Kasumi-1 (cell line): ENCODE measurements at places on chromosomes 1 and 21.
A peak's percentile ranks its signal among the peaks of the same experiment; 100 is the strongest.

GRCh38 chr1:29964718-29965533 is 728.6 kb downstream of the PTPRU start:
- no peak for DNase-seq

DNA sequence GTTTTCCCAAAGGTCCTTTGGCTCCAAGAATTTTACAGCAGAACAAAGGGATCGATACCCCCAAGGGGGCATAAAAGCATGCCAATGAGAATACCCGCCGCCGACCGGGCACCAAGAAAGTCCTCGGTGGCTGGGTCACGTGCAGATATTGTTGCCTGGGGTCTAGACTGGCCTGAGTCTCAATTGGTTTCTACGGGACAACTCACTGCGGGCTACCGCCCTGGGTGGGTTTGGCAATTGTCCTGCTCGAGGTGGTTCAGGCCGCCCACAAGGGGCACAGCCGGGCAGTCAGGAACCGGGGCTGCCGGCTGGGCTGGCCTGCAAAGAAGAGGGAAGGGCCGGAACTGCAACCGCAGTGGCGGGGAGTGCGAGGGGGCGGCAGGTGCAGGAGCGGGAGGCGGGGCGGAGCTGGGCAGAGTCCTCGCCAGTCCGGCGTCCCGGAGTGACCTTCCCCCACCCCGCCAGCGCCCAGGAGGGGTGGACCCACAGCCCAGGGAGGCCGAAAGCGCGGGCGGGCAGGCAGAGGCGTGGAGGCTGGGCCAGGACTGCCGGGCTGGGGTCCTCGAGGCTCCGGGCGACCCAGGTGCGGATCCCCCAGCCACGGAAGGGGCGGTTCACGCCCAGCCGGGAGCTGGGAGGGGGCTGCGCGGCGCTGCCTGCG is 926 bp upstream of the ATP1B1 start:
- DNase-seq: no peak

DNA sequence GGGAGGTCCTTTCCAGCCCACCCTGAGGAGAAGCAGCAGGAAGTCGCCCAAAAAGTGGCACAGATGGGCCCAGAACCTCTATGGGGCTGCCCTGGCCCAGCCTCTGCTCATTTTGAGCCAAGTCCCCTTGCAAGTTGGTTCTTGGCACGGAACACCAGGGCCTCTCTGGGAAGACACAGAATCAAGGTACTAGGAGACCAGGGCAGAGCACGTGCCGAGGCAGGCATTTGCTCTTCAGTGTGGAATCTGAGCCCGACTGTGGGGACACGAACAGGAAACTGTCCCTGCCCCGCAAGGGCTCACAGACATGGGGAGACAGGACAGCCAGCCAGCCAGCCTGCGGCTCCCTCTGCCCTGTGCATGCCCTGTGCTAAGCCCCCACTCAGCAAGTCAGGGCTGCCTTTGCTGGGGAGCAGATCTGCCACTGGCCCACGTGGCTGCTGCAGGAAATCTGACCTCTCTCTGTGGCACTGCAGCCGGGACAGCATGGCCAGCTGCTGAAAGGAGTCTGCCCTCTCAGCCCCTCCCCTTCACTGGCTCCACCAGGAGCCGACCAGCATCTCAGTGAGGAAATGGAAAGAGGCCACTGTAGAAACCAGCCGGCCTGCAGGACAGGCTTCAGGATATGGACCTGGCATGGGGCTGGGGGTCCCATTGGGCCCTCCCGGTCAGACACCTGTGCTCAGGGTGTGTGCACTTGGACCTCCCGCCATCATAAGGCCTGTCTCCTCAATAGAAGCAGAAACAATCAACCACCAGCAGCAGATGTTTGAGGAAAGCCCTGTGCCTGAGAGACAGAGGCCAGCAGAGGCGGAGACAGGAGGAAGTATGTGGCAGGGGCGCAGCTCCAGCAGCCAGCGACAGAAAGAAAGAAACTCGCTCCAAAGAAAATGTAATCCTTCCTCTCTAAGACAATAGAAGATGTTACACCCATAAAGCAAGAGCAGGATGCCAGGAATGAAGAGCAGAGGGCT is 3.7 kb downstream of the ARHGEF16 start:
- no peak for DNase-seq

GRCh38 chr1:24248859-24249258 is 61.8 kb upstream of the IFNLR1 start:
- DNase-seq: no peak

DNA sequence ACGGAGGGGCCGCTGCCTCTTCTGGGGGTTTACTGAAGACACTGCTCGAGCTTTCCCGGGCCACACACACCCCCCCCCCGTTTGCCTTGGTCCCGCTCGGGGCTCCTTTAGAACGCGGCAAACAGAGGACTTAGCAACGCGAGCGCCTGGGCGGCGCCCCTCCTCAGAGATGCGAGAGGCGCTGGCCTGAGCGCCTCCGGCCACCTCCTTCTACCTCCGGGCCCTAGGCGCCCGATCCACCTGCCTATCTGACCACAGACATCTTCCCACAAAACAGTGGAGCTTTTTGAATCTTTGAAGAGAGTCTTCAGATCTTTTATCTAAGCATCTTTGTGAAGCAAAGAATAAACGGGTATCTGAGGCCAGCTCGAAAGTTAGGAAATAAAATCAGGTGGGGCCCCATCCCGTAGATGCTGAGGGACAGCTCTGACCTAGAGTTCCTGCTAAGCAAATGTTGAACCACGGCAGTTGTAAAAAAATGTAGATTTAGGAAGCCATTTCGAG is 436 bp upstream of the TTLL7 start:
- peak; percentile 48 for DNase-seq

DNA sequence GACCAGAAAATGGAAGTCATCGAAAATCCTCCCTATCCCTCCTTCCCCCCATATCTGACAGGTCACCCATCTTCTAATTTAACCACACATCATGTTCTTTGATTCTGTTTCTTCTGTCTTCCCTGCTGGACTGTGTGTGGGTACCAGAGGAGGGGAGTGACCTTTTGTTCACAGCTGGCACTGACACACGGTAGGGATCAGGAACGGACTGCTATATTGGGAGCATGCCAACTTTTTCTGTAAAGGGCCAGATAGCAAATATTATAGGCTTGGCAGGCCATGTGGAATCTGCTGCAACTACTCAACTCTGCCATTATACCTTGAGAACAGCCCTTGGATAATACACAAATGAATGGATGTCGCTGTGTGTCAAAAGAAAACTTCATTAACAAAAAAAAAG is 7.5 kb upstream of the TOMM20 start:
- DNase-seq: no peak

DNA sequence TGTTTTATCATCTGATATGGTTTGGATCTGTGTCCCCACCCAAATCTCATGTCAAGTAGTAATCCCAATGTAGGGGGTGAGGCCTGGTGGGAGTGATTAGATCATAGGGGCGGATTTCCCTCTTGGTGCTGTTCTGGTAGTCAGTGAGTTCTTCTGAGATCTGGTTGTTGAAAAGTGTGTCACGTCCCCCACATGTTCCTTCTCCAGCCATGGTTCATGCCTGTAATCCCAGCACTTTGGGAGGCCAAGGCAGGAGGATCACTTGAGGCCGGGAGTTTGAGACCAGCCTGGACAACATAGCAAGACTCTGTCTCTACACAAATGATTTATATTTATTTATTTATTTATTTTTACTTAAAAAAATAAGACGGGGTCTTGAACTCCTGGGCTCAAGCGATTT is 30.8 kb upstream of the EDARADD start:
- DNase-seq: no peak

DNA sequence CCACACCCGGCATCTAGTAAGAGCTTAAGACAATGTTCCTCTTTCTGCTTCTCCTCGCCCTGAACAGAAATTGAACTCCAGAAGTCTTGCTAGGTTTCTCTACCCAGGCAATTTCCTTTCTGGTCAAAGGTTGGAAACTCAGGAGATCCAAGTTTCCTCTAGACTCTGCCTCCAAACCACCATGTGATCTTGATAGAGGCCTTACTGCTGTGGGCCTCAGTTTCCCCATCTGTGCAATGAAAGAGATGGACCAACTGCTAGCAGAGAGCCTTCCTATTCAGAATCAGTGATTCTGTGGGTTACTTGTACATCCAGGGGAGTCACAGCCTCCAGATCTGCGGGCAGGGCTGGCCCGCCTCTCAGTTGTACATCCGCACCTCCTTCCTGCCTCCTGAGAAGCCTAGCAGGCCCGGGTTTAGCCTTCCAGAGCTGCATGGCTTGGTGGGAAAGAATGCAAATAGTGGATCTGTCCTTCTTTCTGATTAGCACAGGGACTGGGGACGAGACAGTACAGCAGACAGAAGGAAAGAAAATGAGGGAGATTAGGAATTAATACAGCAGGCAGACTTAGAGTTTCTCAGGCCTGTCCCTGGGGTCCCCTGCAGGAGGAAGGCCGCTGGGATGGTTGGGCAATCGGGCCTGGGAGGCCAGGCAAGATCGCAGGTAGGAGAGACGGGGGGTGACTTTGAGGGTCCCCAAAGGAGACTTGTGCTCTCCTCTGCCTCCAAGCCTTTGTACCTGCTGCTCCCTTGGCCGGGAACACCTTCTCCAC is 83.9 kb downstream of the PAX7 start:
- no peak for DNase-seq

- DNase-seq: no peak
These were observed 43.0 kb downstream of the TMEM53 start for GRCh38 chr1:44631333-44631646.

GRCh38 chr1:49597436-49597835 is 426.3 kb downstream of the AGBL4 start:
- DNase-seq: no peak

DNA sequence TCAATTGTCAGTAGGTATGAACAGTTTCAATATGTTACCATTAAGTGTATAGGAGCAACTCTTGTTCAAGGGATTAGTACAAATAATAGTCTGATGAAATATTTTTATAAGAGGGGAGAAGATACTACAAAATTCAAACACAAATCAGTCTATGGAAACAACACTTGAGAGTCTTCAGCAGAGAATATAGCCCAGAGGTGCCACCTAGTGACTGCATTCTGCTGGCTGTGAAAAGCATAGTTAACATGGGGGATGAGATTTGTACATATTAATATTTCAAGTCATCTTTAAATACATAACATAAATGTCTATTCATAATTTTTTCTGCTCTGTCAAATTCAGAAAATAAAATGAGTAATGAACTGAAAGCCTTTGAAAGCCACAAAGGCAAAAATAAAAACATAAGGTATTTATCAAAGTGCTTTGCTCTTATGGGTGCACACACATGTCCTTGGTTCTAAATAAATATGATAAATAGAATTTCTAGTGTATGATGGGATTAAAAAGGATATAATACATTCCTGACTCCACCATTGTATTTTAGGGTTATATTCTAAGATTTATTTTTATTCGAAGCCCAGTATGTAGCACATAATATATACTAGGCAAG is 440.9 kb upstream of the ZRANB2 start:
- DNase-seq: peak; percentile 66

- DNase-seq: no peak
These were observed 485 bp downstream of the EFNA1 start for GRCh38 chr1:155127967-155128754.

DNA sequence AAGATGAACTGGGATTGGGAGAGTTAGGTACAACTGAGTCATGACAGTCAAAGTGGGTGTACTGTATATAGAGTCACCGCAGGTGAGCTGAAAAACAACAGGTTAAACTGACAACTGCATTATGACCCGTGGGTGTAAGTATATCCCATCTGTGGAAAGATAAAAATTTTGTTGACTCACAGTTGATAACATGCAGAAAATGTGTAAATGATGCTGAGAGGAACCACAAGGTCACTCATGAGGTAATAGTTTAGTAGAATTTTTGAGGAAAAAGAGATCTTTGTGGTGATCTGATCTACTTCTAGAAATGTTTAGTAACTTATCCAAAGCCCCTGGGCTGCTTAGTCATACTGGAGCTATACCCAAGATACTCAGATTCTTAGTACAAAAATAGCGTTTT is 838 bp downstream of the OR2C3 start:
- no peak for DNase-seq

DNA sequence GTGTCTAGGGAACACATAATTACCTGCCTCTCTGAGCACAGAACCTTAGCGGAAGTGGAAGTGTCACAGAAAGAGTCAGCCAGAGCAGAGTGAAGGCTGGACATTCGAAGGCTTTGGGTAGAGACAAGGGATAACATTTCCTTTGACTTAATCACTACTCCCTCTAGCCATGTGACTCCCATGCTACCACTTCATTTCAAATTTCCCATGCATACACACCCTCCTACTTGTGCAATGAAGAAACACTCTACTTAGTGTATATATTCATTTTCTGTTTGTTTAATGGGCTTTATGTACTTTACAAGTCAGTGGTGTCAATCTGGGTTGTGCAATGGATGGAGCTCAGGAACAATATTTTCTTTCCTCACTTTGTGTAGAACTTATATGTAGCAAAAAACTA is 6.9 kb downstream of the ANKRD35 start:
- DNase-seq: no peak
